NCI-H2029 (cell line): ENCODE measurements at places on chromosomes 16 and 17.

DNA sequence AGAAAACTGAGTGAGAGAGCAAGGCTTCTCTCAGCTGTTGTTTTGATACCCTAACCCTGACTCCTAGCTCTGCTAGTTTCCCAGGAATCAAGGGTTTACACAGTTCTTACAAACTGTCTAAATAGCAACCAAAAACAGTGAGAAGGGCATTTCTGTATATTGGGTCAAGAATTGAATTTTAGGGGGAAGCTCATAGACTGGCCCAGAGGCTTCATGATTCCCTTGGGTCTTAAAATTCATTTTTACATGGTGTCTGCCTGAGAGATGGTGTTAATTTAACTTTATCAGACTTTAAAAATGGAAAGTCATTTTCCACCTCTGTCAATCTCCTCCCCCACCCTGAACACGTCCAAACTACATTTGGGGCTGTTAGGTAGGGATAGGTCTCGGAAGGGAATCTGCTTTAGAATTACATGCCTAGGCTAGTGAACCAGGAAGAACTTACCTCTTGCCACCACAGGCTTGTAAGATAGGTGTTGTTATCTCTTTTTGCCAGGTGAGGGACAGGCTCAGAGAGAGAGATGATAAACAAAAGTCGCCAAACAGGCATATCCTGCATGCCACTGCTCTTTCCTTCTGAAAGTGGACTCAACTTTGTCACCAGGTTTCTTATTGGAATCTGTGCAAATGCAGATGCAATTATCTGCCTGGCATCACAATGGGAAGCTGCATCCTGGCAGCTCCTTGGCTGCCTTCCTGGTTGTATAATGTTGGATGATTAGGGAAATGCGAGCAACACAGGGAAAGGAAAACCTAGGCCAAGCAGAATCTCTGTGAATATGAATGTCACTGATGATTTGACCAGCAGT, 3.1 kb downstream of the PHAF1 start:
- no peak for DNase-seq

DNA sequence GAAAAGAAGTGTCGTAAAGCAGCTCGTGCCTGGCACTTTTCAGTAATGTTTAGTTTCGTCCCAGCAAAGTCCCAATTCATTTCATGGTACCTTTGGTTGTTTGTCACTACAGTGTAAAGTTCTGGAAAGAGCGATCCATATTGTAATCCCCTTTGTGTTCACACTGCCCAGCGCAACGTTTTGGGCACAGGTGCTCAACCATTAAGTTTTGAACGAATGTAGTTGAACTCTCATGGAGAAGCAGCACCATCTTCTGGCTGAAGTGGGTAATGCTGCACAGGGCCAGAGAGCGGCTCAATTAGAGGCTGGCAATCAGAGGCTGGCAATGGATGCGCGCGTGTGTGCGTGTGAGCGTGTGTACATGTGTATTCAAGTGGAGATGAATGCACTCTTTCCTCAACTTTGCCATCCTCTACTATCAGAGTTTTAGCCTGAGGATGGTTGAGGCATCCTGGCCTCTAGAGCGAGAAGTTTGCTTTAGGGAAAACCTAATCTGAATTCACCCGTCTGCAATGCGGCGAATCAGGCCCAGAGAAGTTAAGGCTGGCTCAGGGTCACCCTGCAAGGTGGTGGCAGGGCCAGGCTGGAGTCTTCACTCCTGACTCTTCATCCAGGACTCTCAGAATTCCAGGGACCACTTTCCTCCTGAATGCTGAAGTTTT, 29.9 kb downstream of the DYNLL2 start:
- peak; percentile 18 for DNase-seq

- DNase-seq: no peak
Observed at GRCh38 chr17:7141824-7142223, 27.2 kb upstream of the ASGR2 start.

DNA sequence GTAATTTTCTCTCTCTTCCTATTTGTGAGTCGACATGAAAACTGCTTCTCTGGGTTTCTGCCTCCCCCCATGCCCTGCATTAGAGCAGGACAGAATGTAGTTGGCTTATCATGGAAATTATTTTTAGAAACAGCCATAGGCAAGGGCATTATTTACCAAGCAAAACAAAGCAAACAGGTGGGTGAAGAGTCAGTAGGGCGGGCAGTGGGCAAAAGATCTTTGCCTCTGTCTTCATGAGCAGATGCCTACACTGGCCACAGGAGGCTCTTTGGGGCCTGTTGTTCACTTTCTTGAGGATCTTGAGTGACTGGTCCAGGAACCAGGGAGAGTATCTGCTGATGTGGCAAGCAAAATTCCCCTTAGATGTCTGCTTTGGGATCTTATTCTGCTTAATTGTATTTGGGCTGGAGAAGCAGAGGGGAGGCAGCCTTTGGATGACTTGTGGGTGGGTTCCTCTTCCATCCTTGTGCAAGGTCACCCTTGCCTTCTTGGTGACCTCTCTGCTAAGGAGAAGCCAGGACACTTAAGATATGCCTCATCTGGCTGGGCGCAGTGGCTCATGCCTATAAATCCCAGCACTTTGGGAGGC, 42.5 kb upstream of the CLEC19A start:
- no peak for DNase-seq

GRCh38 chr16:24075931-24076716, 180.0 kb upstream of the CACNG3 start:
- DNase-seq: no peak

DNA sequence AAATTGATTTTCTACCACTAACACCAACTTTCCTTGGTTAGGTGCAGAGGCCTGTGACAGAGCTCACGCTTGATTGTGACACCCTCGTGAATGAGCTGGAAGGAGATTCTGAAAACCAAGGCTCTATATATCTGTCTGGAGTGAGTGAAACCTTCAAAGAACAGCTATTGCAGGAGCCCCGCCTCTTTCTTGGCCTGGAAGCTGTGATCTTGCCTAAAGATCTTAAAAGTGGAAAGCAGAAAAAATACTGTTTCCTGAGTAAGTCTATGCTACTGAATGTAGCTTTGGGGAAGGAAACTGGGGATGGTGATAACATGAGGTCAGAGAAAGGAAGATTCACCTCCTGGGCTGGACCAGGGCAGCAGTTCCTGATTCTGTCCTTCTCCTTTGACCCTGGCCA, 38.3 kb downstream of the REXO5 start:
- DNase-seq: no peak

- DNase-seq: no peak
Observed at GRCh38 chr17:8997994-8998628, 23.2 kb upstream of the NTN1 start.

GRCh38 chr16:11642765-11643116, 25.5 kb upstream of the SNN start:
- DNase-seq: no peak

- no peak for DNase-seq
Observed at GRCh38 chr16:71439523-71439922, 2.3 kb downstream of the TLE7 start.

GRCh38 chr16:54424043-54424451, 137.5 kb upstream of the IRX3 start:
- DNase-seq: no peak

GRCh38 chr17:56300144-56300543, 146.9 kb downstream of the ANKFN1 start:
- DNase-seq: no peak
